A673 (cell line): ENCODE measurements at places on chromosomes 1 and 21. TPM values are rescaled to one million over a fixed set of nuclear protein-coding genes. Genes with fewer than 3 reads are reported as not detected.

Gene HSF2BP
- total RNA-seq: 2.4 and 3.0 TPM in 2 replicates

Gene HPCA
- total RNA-seq: 0.69 and 0.98 TPM in 2 replicates

Gene PLA2G4A
- 34.4 and 36.4 TPM in 2 replicates for total RNA-seq

Gene COL8A2
- 0.22 and 0.24 TPM in 2 replicates for total RNA-seq

Gene SLAMF9
- not detected in 2 replicates for total RNA-seq

Gene RAD54L
- 49.0 and 50.7 TPM in 2 replicates for total RNA-seq

Gene LAD1
- not detected in 2 replicates for total RNA-seq

Gene LAMC2
- total RNA-seq: 0.11 and 0.26 TPM in 2 replicates
